RCC 7860 (cell line): ENCODE measurements at places on chromosomes 7 and 10.

GRCh38 chr10:7701158-7701742 is 1.9 kb upstream of the ITIH2 start:
- no peak for DNase-seq

DNA sequence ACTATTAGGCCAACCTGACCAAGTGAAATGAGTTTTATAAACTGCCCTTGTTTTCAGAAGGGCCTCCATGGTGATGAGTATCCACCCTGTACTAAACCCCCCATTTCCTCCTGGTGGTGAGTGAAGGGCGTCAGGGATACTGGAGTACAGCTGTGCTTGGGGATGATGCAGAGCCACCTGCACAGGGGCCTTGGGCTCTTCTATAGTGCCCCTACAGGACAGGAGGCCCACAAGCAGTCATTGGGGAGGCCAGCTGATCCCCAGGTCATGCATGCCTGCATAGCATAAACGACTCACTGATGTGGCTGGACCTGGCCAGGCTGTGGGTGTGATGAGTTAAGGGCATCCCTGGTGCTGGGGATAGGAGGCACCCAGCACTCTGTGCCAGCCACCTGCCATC is 114.1 kb upstream of the CELF2 start:
- no peak for DNase-seq

DNA sequence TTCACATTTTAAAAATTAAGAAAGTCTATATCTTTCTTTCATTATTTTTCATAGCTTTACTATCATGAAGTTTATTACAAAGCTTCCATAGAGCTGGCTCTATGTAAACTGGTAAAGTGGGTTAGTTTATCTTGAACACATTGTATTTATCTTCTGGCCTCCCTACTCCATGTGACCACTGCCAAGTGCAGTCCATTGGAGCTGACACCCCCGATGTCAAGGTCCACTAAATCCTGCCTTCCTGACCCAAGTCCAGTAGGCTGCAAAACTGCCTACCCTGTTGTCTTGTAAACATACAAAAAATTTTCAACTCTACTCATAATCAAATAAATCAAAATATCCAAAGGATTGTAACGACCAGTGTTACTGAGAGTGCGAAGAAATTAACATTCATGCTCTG is 10.2 kb downstream of the DNAJC12 start:
- DNase-seq: no peak

- no peak for DNase-seq
Measured at GRCh38 chr10:69073026-69073425, 14.9 kb upstream of the SRGN start.

GRCh38 chr7:155800741-155801267 is 11.5 kb downstream of the SHH start:
- no peak for DNase-seq

- no peak for DNase-seq
Measured at GRCh38 chr10:75484717-75485116, 53.3 kb downstream of the LRMDA start.

GRCh38 chr7:2732959-2733584 is 45.1 kb downstream of the AMZ1 start:
- no peak for DNase-seq

- DNase-seq: no peak
Measured at GRCh38 chr7:105880571-105881330, 4.4 kb upstream of the ATXN7L1 start.

DNA sequence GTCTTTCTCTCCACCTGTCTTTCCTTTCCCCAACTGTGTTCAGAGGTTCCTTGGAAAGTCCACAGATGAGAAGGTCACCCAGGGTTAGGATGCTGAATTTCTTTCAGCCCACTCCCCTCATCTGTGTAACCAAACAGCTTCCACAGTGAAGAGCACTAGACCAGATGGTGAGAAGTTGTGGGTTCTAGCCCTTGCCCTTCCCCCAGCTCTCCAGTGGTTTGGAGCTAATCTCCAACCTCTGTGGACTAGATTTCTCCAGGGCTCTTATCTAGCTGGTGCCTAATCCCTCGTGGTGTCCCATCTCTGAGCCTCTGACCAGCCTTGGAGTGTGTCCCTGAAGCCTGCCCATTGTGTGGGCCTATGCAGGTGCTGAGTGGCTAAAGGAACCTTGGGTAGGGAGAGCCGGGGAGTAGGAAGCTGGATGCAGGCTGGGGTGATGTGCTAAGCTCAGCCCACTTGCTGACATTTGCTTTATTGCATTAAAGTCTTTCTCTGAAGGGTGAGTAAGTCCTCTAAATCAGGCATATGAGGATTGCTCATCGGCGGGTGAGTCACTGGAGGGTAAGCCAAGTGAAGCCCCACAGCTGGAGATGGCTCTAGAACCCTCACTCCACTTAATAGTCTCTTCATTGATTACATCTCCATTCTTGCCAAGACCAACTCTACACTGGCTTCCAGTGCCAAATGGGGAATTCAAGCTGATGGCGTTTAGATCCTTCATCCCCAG is 14.9 kb downstream of the DUSP5 start:
- peak; percentile 83 for DNase-seq

DNA sequence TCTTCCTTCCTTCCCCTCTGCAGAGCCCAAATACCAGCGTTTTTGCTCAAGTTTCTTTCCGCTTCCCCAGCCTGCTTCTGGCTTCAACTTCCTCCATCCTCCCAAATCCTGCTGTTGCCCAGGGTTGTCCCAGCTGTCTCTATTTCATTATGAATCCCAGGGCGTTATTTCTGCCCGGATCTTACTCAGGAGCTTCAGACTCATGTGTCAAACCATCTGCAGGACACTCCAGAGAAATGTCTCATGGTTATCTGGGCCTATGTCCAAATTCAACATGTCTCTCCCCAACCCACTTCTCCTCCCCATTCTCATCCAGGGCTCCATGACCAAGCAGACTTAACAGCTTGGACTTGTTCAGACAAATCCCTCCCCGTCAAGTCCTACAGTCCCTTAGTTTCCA is 15.6 kb downstream of the ARHGAP22 start:
- DNase-seq: no peak

DNA sequence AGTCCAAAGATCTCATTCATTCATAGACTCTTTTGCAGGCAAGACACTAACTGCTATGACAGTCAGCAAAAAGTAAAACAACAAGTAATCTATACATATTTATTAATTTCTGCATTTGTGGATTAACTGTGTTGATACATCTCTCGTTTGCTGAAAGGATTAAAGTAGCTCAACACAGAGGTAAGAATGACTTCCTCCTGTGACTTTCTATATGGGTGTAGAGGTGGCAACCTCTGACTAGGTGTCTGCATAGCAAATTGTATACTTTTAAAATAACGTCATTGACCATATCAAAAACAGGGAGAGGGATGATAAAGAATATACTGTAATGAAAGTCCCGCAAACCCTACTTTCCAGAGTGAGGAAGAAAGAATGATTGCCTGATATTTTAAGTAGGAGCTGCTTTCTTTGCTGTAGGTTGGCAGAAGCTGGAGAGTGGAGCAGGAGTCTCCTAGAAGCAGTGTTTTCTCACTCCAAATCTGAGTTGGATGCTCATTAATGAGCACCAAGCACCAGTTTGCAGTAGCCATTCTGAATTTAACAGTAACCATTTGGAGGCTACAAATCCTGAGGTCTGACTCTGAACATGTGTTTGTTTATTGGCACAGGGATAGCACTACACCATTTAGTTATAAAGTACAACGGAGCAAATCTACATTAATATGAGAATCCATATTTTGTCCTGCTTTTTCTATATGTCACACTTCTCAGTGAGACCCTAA is 9.2 kb upstream of the LRRN3 start:
- no peak for DNase-seq

GRCh38 chr10:36602374-36602773 is 523.0 kb upstream of the ANKRD30A start:
- no peak for DNase-seq

GRCh38 chr7:50310361-50310760 is 5.8 kb downstream of the IKZF1 start:
- no peak for DNase-seq

DNA sequence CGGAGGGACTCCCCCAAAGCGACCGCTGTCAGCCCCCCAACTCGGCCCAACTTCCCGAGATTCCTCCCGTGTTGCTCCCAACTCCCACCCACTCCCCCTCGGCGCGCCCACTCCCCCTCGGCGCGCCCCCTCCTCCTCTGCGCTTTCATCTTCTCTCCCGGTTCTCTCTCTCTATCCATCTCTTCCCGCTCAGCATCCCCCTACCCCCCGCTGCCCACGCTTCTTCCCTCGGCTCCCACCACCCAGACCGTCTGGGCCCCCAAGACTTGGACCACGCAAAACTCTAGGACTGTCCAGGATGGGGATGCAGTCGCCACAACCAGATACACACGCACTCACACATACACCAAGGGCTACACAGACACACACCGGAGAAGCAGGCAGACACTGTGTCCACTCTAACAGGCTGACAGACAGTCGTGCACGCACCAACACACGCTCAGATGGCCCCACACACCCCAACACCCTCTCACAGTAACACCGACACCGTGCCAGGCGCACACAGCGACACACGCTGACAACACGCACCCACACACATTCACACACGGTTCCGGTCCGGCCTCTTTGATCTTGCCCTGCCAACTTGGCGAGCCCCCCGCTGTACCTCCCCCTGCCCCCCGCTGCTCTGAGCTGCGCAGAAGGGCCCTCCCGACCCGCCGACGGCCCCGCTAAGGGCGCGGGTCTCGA is 1.1 kb downstream of the GRID1 start:
- no peak for DNase-seq

GRCh38 chr10:78597796-78598555 is 470.8 kb upstream of the ZMIZ1 start:
- no peak for DNase-seq

- DNase-seq: peak; percentile 85
Measured at GRCh38 chr10:77230194-77230593, 407.4 kb downstream of the KCNMA1 start.

DNA sequence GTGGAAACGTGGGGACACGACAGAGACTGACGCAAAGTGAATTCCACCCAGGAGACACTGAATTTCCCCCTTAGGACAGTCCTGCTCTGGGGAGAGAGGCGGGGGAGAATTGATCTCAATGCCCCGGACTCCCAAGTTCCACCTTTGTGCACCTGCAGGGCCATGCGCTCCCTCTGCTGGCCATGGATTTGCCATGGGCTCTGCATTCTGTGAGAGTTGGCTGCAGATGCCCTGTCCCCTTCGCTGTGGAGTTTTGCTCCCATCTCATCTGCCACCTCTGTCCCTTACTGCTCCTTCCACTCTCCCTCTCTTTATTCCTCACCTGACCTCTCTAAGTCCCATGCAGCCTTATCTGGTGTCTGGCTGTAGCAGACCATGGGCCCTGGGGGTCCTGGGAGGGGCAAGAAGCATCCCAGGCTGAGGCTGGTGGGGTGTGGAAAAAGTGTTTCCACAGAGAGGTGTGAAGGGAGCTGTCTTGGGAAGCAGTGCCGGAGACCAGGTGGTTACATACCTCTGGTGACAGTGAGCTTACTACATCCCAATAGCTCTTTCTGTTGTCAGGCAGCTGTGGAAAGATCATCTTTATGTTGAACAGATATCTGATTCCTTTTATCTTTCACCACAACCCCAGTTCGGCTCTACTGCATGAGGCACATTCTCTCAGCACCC is 14.3 kb downstream of the GHRHR start:
- DNase-seq: no peak

GRCh38 chr10:48231699-48232315 is 42.7 kb downstream of the FRMPD2 start:
- peak; percentile 51 for DNase-seq

GRCh38 chr7:10237306-10237705 is 736.4 kb upstream of the PHF14 start:
- DNase-seq: peak; percentile 40

DNA sequence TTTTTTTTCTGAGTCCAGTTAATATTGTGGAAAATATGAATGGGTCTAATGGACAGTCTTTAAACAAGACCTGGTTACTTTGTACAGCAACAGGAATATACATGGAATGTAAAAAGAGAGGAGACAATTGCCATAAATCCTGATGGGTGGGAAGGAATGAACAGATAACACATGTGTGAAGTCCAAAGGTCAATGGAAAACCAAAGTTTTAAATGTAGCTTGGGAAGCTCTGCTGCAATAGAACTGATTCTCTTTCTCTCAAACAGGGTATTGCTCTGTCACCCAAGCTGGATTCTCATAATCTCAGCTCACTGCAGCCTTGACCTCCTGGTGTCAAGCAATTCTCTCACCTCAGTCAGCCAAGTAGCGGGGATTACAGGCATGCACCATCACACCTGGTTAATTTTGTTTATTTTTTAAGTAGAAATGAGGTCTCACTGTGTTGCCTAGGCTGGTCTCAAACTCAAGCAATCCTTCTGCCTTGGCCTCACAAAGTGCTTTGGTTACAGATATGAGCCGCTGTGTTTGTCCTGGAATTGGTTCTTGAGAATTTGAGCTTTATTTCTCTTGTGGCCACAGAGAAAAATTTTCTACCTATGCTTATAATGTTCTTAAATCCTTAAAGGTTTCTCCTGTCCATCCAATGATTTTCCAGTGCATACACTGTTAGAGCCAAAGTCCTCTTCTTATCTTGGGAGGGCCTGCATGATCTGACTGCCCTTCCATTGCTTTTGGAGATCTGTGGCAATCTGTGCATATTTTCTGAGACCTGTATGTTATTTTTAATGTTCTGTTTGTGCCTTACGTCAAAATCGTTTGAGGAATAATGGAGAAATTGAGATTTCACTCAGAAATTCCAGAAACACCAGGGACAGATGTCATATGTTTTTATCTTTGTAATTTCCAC is 30.7 kb upstream of the ZNF92 start:
- peak; percentile 1 for DNase-seq

- DNase-seq: no peak
Measured at GRCh38 chr10:49611816-49612512, 1.9 kb downstream of the SLC18A3 start.

- DNase-seq: peak; percentile 85
Measured at GRCh38 chr10:127945341-127945758, 38.4 kb downstream of the PTPRE start.

DNA sequence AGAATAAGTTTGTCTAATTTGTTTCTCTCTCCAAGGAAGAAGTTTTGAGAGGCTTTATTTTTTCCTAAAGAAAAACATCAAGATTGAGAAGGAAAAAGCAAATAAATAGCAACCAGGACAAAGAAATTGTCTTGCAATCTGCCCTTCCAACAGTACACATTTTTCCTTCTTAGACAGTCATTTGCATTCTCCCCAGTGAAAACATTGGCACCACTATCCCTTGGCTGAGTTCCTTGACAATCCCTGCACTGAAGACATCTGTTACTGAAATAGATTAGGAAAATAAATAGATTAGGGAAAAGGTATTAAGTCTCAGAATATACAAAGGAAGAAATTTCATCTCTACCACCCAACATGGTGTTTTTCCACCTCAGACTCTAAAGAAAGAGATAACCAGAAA is 12.2 kb upstream of the TMEM243 start:
- no peak for DNase-seq

DNA sequence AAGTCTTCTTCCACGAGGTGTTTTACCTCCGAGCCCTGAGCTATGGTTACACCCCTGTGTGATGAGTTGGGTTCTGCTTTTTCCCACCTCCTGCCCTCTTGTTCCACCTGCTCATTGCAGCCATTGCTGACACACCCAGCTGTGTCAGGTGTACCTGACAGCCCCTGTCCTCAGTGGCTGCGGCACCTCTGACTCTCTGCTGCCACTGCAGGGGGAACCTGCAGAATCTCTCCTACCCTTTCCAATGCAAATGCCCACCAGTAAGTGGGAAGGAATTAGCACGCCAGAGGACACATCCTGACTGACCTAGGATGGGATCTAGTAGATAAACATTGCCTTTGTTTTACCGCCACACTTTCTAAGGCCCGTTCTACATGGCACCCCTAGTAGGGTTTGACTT is 600.9 kb upstream of the MKI67 start:
- DNase-seq: no peak
